Activated CD4-positive, alpha-beta T cell treated with anti-CD3 and anti-CD28 coated beads, Interleukin-2, amount 10 ng/mL, durations not matched to agents 24 days and 14 days (primary cell): ENCODE measurements at places on chromosomes 16 and 17.

GRCh38 chr17:35568561-35568960 lies 7.9 kb upstream of the SLFN14 start:
- DNase-seq = peak; percentile 75
- H3K27ac ChIP-seq = peak overlapping the region; percentile 89

DNA sequence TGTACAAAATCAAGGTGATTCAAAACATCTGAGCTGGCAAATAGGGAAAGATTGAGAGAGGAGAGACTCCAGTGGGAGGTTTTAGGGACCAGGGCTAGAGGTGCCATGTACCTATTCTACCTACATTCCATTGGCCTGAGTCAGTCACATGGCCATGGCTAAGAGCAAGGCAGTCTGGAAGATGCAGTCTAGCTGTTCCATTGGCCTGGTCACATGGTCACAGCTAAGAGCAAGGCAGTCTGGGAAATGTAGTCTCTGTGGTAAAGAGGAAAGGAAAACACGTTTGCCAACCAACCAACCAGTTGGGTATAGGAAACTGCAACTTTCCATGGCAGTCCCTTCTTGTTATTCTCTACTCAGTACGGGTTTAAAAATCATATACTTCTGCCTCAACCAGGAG lies 369.1 kb downstream of the XYLT1 start:
- no peaks in the 10 kb centered on the region for H3K27me3 ChIP-seq
- DNase-seq = no peak
- peaks cover 10% of the 10 kb centered on the region for H3K36me3 ChIP-seq
- peaks cover 8% of the 10 kb centered on the region for H3K4me1 ChIP-seq
- H3K27ac ChIP-seq = no peak overlapping the region

DNA sequence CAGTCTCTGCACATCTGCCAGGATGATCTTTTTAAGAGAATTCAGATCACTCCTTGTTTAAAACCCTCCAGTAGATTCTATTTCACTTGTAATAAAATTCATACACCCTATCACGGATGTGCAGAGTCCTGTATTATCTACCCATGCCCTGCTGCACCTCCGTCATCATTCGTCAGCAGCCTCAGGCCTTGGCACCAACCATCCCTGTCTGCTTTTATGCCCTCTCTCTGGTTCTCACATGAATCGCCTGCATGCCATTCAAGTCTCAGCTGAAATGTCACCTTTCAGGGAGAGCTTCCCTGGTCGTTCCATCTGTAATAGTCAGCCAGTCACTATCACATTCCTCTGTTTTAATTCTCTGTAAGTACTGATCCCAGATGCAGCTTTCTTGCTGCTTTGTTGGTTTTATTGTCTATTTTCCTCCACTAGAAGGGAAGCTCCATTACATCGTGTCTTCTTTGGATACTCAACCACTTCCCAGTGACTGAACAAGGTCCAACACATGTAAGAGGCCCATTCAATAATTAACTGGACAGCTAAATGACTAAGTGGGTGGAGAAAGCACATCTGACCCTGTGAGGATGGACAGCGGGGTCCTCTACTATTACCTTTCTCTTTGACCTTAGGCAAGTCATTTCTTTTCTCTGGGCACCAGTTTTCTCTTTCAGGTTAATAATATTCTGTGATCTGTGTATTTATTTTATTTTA lies 81.2 kb upstream of the GOT2 start:
- no peaks in the 10 kb centered on the region for H3K36me3 ChIP-seq
- H3K27me3 ChIP-seq = peaks cover 1% of the 10 kb centered on the region

GRCh38 chr17:49003557-49004511 lies 6.6 kb downstream of the IGF2BP1 start:
- peaks cover 92% of the 10 kb centered on the region for H3K27me3 ChIP-seq
- H3K4me3 ChIP-seq = no peak overlapping the region

GRCh38 chr17:28240688-28241340 lies 78.2 kb upstream of the TMEM97 start:
- peaks cover 6% of the 10 kb centered on the region for H3K27me3 ChIP-seq
- H3K4me1 ChIP-seq = no peaks in the 10 kb centered on the region
- H3K27ac ChIP-seq = no peak overlapping the region
- no peak for DNase-seq

- no peak for DNase-seq
- no peaks in the 10 kb centered on the region for H3K36me3 ChIP-seq
- H3K27me3 ChIP-seq = no peaks in the 10 kb centered on the region
- no peaks in the 10 kb centered on the region for H3K4me1 ChIP-seq
- H3K4me3 ChIP-seq = no peak overlapping the region
Observed at GRCh38 chr17:22518185-22518584, 825.9 kb downstream of the KCNJ18 start.

- H3K4me3 ChIP-seq = no peak overlapping the region
- H3K27me3 ChIP-seq = peaks cover 35% of the 10 kb centered on the region
- H3K36me3 ChIP-seq = no peaks in the 10 kb centered on the region
- no peak for DNase-seq
Observed at GRCh38 chr16:80459966-80460365, 80.8 kb upstream of the DYNLRB2 start.

- peaks cover 23% of the 10 kb centered on the region for H3K36me3 ChIP-seq
- DNase-seq = no peak
- H3K4me1 ChIP-seq = peaks cover 18% of the 10 kb centered on the region
- H3K27me3 ChIP-seq = no peaks in the 10 kb centered on the region
- H3K4me3 ChIP-seq = no peak overlapping the region
Observed at GRCh38 chr16:69581297-69581696, 15.5 kb downstream of the NFAT5 start.

- peaks cover 60% of the 10 kb centered on the region for H3K4me1 ChIP-seq
- peaks cover 7% of the 10 kb centered on the region for H3K36me3 ChIP-seq
- no peaks in the 10 kb centered on the region for H3K27me3 ChIP-seq
- DNase-seq = no peak
- no peak overlapping the region for H3K4me3 ChIP-seq
- peak overlapping the region; percentile 79 for H3K27ac ChIP-seq
Observed at GRCh38 chr17:65177901-65178300, 40.7 kb downstream of the RGS9 start.

- no peak overlapping the region for H3K4me3 ChIP-seq
- H3K27me3 ChIP-seq = no peaks in the 10 kb centered on the region
- H3K4me1 ChIP-seq = no peaks in the 10 kb centered on the region
Observed at GRCh38 chr16:52086901-52087300, 460.0 kb downstream of the TOX3 start.

- DNase-seq = no peak
- H3K4me1 ChIP-seq = peaks cover 25% of the 10 kb centered on the region
- H3K27ac ChIP-seq = peak overlapping the region; percentile 7
- H3K4me3 ChIP-seq = no peak overlapping the region
- peaks cover 14% of the 10 kb centered on the region for H3K36me3 ChIP-seq
Observed at GRCh38 chr17:17088086-17088485, 45.8 kb downstream of the MPRIP start.

GRCh38 chr16:56758930-56759329 lies 29.0 kb downstream of the NUP93 start:
- H3K36me3 ChIP-seq = peaks cover 52% of the 10 kb centered on the region
- no peak overlapping the region for H3K27ac ChIP-seq
- no peak overlapping the region for H3K4me3 ChIP-seq

DNA sequence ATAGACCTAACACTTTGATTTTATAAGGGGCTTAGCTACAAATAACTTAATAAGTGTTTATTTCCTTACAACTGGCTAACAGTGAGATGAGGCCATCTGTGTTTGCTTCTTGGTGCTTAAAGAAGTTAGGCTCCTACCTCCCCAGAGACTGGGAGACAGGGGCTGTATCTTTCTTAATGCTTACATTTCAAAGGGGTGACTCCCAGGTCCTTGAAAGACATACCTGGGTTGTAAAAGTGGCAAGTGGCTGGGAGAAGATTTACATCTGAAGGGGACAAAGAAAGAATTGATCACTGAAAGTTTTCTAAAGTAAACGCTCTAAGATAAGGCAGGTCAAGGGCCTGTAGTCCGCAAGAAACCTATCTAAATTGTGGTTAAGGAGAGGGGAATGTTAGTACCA lies 196.8 kb downstream of the CNTNAP4 start:
- DNase-seq = no peak
- no peaks in the 10 kb centered on the region for H3K4me1 ChIP-seq
- no peak overlapping the region for H3K27ac ChIP-seq
- no peaks in the 10 kb centered on the region for H3K36me3 ChIP-seq
- H3K27me3 ChIP-seq = no peaks in the 10 kb centered on the region

- H3K27me3 ChIP-seq = peaks cover 37% of the 10 kb centered on the region
- DNase-seq = no peak
- H3K27ac ChIP-seq = no peak overlapping the region
- H3K4me1 ChIP-seq = peaks cover 5% of the 10 kb centered on the region
- no peaks in the 10 kb centered on the region for H3K36me3 ChIP-seq
Observed at GRCh38 chr17:38450557-38451029, 22.3 kb downstream of the ARHGAP23 start.

DNA sequence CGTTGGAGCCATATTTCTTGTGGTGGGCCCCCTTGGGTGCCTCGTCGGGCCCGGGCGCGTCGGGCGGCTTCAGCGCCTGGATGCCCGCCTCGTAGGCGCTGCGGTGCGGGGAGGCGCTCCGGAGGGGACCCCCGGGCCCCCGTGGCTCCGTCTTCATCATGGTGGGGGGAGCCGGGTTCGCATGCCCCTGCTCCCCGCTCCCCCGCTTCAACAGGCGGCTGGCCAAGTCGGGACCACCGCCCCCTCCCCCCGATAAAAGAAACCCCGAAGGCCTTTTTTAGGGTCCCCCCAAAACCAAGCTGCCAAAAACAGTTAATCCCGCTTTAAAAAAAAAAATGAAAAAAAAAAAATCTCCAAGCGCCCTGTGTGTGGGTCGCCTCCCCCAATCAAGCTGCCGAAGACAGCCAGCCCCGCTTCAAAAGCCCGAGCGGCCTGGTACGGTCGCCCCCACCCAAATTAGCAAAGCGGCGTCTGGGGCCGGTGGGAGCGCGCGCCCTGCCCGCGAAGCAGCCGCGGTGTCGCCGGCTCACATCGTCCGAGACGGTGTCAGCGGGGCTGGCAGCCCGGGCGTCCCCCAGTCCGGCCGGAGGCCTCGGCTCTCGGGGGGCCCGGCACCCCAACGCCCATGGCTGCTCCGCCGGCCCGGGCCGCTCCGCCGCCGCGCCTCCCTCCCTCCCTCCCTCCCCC lies at the start of gene PPP1R9B:
PPP1R9B (minus strand) TSS at position 324 of the 687 bp plus-strand sequence; CDS start at position 160, 164 bp downstream.
- H3K27ac ChIP-seq = peak within 1 kb of the TSS; percentile 96
- H3K4me1 ChIP-seq = peaks cover 50% of the 10 kb centered on the region
- no peaks in the 10 kb centered on the region for H3K27me3 ChIP-seq
- peaks cover 24% of the 10 kb centered on the region for H3K36me3 ChIP-seq
- no peak for DNase-seq

GRCh38 chr17:34511265-34511664 lies 68.1 kb upstream of the TMEM132E start:
- no peaks in the 10 kb centered on the region for H3K4me1 ChIP-seq
- no peaks in the 10 kb centered on the region for H3K36me3 ChIP-seq
- H3K27me3 ChIP-seq = peaks cover 45% of the 10 kb centered on the region
- no peak for DNase-seq
- H3K4me3 ChIP-seq = no peak overlapping the region

DNA sequence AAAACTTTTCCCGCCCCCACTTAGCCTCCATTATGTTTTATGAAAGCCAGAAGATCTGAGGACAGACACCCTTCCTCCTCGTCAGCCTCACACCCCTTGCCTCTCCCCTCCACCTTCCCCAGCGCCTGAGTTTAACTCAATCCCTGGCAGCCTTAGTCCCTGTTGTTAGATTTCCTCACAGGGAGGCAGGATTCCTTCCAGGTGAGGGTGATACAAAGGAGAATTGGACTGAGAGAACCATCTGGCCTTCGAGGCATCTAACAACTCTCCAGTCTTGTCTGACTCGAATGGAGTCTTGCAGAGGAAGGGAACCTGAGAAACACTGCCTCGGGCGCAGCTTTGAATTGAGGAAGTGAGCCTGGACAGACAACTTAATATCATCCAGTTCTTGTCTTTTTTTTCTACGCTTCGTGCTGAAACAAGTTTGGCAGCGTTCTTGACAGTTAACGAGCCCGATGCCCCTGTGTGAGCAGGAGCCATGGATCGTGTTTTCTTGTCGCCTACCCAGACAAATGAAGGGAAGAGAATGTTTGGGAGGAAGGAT lies 1.3 kb upstream of the ZNF768 start:
- peaks cover 15% of the 10 kb centered on the region for H3K36me3 ChIP-seq
- DNase-seq = no peak
- no peaks in the 10 kb centered on the region for H3K27me3 ChIP-seq
- H3K4me1 ChIP-seq = peaks cover 23% of the 10 kb centered on the region
- H3K4me3 ChIP-seq = peak overlapping the region; percentile 81

- H3K27me3 ChIP-seq = no peaks in the 10 kb centered on the region
- peaks cover 20% of the 10 kb centered on the region for H3K36me3 ChIP-seq
- no peak overlapping the region for H3K4me3 ChIP-seq
- no peak overlapping the region for H3K27ac ChIP-seq
- peaks cover 7% of the 10 kb centered on the region for H3K4me1 ChIP-seq
- no peak for DNase-seq
Observed at GRCh38 chr16:4682084-4682591, 11.2 kb upstream of the NUDT16L1 start.

- H3K4me3 ChIP-seq = no peak overlapping the region
- no peaks in the 10 kb centered on the region for H3K27me3 ChIP-seq
Observed at GRCh38 chr16:83541231-83541630, 266.5 kb upstream of the HSBP1 start.

- peaks cover 26% of the 10 kb centered on the region for H3K4me1 ChIP-seq
- H3K27me3 ChIP-seq = no peaks in the 10 kb centered on the region
- peaks cover 8% of the 10 kb centered on the region for H3K36me3 ChIP-seq
Observed at GRCh38 chr17:64653325-64653984, 8.7 kb downstream of the SMURF2 start.

- DNase-seq = no peak
- no peaks in the 10 kb centered on the region for H3K36me3 ChIP-seq
- no peaks in the 10 kb centered on the region for H3K4me1 ChIP-seq
- H3K27me3 ChIP-seq = peaks cover 2% of the 10 kb centered on the region
- H3K27ac ChIP-seq = no peak overlapping the region
- no peak overlapping the region for H3K4me3 ChIP-seq
Observed at GRCh38 chr17:19717411-19717908, 1.1 kb upstream of the SLC47A2 start.

- H3K27me3 ChIP-seq = peaks cover 2% of the 10 kb centered on the region
- no peak for DNase-seq
- no peak overlapping the region for H3K27ac ChIP-seq
Observed at GRCh38 chr17:80110927-80111701, 9.7 kb downstream of the GAA start.

DNA sequence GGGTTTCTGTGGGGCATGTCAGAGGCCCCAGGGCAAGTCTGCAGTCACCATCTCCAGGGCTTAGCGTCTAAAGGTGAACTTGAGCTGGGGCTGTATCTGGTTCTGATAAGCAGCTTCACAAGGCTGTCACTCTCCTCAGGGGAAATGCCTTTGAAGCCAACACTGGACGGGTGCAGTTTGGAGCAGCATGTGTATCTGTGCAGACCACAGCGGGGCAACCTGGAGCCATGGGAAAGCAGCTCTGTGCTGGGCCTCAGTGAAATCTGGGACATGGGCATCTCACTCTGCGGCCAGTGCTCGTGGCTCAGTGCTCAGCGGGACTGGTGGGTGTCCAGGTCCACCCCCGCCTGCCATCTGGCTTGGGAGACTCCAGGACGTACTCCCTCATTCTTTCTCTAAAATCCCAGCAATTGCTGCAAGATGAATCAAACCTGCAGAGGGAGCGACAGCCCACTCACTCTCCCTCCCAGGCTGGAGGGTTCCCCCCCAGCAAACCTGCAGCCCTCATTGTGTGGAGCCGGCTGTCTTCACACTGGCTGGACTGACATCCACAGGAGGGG lies 63.5 kb downstream of the PRMT7 start:
- H3K4me1 ChIP-seq = peaks cover 24% of the 10 kb centered on the region
- no peak overlapping the region for H3K4me3 ChIP-seq
- peaks cover 44% of the 10 kb centered on the region for H3K27me3 ChIP-seq
- no peaks in the 10 kb centered on the region for H3K36me3 ChIP-seq
- no peak for DNase-seq
